K562 (cell line): ENCODE measurements at places on chromosomes 13 and 19. TPM values are rescaled to one million over a fixed set of nuclear protein-coding genes. Genes with fewer than 3 reads are reported as not detected.

KCNC3 gene
- total RNA-seq = 20.2 and 26.2 TPM in 2 replicates

VSIG10L gene
- total RNA-seq = 7.6 and 7.7 TPM in 2 replicates

PROZ gene
- total RNA-seq = not detected in 2 replicates

GRCh38 chr19:38723606-38723965 lies 20.7 kb downstream of the CAPN12 start:
- H3K4me3 ChIP-seq = no peak overlapping the region
- H3K27me3 ChIP-seq = no peaks in the 10 kb centered on the region
- peaks cover 59% of the 10 kb centered on the region for H3K4me1 ChIP-seq
- peaks cover 97% of the 10 kb centered on the region; the same call in 2 of the 3 replicates for H3K36me3 ChIP-seq
- DNase-seq = no peak
- no peak overlapping the region for H3K27ac ChIP-seq

DNA sequence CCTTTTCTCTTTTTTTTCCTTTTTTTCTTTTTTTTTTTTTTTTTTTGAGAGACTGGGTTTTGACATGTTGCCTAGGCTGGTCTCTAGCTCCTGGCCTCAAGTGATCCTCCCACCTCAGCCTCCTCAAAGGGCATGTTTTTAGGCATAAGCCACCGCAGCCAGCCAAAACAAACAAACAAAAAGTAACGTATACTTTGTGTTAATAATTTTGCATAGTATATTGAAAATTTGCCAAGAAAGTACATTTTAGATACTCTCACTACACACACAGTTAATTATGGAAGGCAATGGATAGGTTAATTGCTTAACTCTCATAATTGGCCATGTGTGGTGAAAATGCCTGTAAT lies 1.6 kb upstream of the RAB11B start:
- H3K27ac ChIP-seq = no peak overlapping the region
- H3K36me3 ChIP-seq = 0 out of 3 replicates have a peak, but pooled peaks cover 4% of the 10 kb centered on the region
- H3K4me3 ChIP-seq = no peak overlapping the region
- H3K4me1 ChIP-seq = peaks cover 33% of the 10 kb centered on the region
- no peak for DNase-seq

- H3K36me3 ChIP-seq = no peaks in the 10 kb centered on the region
- no peak overlapping the region for H3K4me3 ChIP-seq
- peaks cover 21% of the 10 kb centered on the region for H3K4me1 ChIP-seq
- no peak for DNase-seq
- H3K27me3 ChIP-seq = no peaks in the 10 kb centered on the region
These were observed 11.5 kb downstream of the SYT3 start for GRCh38 chr19:50628146-50628545.

GRCh38 chr13:76656056-76656455 lies 230.1 kb downstream of the KCTD12 start:
- H3K4me1 ChIP-seq = no peaks in the 10 kb centered on the region
- DNase-seq = no peak
- H3K36me3 ChIP-seq = no peaks in the 10 kb centered on the region
- no peaks in the 10 kb centered on the region for H3K27me3 ChIP-seq
